ENCODE measurements at places on chromosomes 3 and 15.

DNA sequence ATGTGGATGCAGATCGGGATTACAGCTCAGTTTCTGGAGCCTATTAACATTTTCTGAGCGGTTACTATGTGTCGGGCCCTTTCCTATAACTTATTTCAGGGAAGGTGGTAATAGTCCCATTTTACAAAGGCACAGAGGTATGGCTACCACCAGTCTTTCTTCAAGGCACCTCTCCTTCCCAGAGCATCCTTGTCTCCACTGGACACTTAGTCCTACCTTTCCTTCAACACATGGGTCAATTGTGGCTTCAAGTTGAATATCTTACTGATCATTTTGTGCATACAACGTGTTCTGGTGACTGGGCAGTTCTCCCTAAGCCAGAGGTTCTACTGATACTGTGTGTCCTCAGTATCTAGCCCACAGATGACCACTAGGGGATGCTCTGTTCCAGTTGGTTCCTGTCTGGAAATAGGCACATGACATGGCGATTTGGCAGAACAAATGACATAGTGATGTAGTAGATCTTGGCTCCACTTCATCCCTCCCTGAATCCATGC lies 60.7 kb upstream of the CMTM8 start:
- peak; percentile 5 for DNase-seq

GRCh38 chr3:61520966-61521628 lies 40.3 kb upstream of the PTPRG start:
- DNase-seq: no peak

GRCh38 chr15:96564546-96564945 lies 234.0 kb downstream of the NR2F2 start:
- DNase-seq: no peak

DNA sequence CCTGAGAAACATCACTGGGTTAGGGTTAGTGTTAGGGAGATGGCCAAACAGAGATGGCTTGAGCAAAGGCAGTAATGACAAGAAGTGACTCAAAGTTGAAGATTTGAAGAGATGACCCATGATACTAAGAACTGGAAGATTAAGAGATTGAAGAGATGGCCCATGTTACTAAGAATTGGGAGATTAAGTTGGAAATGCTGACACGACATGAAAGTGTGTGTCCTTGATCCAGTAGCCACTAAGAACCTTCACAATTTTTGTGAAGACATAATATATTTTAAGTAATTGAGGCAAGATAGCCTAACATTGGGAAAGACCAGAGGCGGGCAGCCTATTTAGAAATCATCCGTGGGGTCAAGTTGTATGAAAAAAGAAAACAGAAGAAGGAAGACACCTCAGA lies 239.4 kb downstream of the ADAMTSL3 start:
- DNase-seq: no peak

GRCh38 chr15:69826819-69827175 lies 270.9 kb downstream of the TLE3 start:
- DNase-seq: no peak
